ENCODE measurements at places on chromosomes 16 and 17.

- DNase-seq, result no peak
Observed at GRCh38 chr16:63982110-63982509, 1139.8 kb downstream of the CDH11 start.

- no peak for DNase-seq
Observed at GRCh38 chr16:88494335-88495154, 41.5 kb downstream of the ZFPM1 start.

GRCh38 chr17:76659928-76660655, 16.5 kb upstream of the ST6GALNAC1 start:
- DNase-seq, result no peak

DNA sequence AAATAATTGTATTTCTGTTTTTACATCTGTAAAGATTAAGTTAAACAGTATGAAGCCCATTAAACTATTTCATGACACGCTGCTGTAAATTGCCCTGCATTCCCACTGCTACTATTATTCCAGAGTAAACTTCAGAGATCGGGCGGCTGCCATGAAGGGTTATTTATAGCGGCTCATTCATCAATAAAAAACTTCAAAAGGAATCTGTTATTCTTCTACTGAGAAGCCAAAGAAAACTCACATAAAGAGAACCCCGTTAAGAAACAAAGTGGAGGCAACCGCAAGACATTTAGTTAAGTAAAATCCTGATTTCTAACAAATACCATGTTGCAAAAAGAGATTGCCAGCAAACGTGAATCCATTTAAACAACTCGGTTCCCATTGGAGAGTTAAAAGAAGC, 16.4 kb downstream of the FOXL1 start:
- no peak for DNase-seq

DNA sequence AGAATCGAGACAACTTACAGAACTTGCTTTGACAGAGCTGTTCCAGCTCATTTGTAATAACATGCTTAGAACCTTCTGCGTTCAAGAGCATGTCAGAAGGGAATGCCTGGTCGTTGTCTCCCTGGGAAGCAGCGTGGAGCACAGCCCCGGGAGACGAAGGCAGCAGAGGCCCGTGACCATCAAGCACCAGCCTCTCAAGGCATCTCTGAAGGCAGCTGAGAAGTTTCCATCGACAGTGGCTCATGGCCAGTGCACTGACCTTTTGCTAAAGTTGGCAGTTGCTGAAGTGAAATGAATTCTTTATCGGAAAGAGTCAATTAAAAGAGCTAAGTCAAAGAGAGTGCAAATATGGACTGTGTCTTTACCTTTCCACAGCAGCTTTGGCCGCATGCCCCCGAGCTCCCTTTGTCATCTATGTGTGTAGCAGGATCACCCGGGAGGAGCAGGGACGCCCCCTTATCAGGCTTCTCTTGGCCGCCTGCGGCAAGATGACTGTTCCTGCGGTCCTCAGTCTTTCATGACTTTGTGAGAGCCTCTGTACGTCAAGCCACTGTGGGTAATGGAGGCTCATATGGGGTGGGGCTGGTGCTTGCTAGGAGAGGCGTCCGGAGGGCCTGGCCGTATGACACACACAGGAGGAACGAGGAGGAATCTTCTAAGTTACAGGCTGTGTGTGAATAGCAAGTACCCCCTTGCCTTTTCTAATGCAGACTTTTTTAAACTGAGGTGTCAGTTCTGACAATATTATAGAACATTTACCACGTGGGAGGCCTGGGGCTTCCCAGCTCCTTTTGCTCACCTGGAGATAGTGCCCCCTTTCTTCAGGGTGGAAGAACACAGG, 54.2 kb downstream of the LDHD start:
- DNase-seq, result no peak

GRCh38 chr17:4334776-4335584, 31.5 kb downstream of the UBE2G1 start:
- DNase-seq, result no peak

DNA sequence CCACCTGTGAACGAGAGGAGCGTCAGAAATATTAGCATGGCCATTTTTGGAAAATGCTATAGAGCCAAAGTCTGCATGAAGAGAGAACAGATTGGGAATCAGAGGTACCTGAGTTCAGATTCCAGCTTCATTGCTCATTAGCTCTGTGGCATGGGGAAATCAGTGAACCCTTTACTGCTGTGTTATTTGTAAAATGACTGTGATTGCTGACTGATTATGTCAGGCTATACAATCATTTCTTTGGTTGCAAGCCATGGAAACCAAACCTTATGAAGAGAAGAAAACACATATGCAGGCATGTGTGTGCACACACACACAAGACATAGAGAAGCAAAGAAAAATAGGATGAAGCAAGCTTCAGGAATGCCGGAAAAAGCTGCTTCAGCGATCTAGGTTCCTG, 101.4 kb upstream of the HSBP1 start:
- no peak for DNase-seq

DNA sequence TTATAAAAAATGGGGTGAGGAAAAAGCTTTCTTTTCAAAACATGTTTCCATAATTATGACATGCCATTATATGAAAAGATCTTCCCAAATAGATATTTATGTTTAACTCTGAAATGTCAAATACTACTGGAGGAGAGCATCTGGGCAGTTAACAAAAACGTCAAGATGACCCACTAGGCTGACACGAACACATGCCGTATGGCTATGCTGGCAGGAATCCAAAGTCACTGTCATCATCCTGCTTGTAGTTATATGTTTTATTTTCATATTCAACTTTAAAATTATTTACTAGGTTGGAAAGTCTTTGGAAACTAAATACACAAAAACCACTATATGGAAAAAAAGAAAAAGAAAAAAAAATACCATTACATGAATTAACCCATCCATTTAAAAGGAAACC, 27.3 kb downstream of the ANKFY1 start:
- DNase-seq, result no peak

- DNase-seq, result peak; percentile 22
Observed at GRCh38 chr16:50367777-50368409, 895 bp downstream of the BRD7 start.

Data from NCI-H1105 treated with DMSO at 0.1 percent for 48 hours (cell line).